ENCODE measurements at places on chromosomes 5 and 9.

DNA sequence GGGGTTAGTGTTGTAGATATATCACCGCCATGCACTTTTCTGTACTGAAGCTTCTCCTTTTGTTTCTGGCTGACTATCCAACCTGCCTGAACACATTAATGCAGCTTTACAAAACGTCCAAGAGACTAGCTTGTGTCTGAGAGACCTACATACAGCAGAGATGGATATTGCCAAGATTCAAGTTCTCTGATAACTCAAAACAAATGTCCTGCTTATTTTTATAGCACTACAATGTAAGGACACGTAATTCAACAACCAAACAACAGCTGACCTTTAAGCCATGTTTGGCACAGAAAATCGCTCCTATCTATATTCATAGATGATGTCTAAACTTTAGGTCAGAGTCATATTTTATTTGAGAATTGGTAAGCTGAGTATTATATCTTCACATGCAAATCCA is 76.2 kb upstream of the NTRK2 start:
- no peak for DNase-seq

GRCh38 chr5:113813466-113813865 is 300.0 kb downstream of the YTHDC2 start:
- no peak for DNase-seq

DNA sequence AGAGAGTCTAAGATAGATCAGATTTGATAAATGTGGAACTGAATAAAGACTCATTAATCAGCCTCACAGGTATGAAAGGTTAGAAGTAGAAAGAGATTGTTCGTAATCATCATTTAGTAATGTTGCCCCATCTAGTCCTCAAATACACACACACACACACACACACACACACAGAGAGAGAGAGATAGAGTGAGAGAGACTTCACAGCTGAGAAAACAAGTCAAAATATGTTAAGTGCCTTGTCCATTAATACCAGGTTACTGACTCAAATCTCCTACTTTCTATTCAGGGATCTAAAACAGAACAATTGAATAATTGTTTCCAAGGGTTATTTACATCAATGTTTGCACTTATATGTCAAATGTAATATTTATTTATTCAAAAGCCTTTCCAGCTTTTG is 284.6 kb downstream of the MRPS30 start:
- DNase-seq: no peak

DNA sequence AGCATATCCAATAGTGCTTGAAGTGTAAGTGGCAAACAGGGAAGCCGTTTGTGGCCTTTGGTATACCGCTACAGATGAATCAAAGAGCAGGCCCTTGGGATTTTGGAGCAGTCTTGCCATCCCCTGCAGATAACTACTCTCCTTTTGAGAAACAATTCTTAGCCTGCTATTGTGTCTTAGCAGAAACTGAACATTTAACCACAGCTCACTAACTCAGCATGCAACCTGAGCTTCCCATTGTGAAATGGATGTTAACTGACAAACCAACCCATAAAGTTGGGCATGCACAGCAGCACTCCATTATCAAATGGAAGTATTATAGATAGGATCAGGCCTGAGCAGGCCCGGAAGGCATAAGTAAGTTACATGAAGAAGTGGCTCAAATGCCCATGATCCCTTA is 315.3 kb upstream of the PTGER4 start:
- DNase-seq: no peak

- DNase-seq: peak; percentile 56
Measured at GRCh38 chr9:79742110-79742721, 170.5 kb downstream of the TLE4 start.

DNA sequence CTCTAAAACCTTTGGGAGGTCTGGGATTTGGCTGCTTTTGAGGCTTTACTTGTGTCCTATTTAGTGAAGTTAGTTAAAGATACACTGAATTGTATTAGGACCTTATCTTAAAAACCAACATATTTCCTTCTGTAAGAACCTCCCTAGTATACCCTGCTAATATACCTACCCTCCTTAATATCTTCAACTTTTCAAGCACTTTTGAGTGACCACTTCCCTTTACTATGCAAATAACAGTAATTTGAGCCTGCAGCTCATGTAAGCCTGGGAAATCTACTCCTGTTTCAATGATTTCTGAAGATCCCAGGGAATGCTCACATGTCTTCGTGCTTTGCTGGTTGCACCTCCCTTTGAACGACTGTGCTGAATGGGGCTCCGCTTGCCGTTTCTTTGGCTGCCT is 358.5 kb downstream of the YTHDC2 start:
- DNase-seq: no peak

GRCh38 chr9:27847380-27847779 is 274.1 kb upstream of the C9orf72 start:
- DNase-seq: no peak

GRCh38 chr5:39498278-39498952 is 73.6 kb upstream of the DAB2 start:
- no peak for DNase-seq

DNA sequence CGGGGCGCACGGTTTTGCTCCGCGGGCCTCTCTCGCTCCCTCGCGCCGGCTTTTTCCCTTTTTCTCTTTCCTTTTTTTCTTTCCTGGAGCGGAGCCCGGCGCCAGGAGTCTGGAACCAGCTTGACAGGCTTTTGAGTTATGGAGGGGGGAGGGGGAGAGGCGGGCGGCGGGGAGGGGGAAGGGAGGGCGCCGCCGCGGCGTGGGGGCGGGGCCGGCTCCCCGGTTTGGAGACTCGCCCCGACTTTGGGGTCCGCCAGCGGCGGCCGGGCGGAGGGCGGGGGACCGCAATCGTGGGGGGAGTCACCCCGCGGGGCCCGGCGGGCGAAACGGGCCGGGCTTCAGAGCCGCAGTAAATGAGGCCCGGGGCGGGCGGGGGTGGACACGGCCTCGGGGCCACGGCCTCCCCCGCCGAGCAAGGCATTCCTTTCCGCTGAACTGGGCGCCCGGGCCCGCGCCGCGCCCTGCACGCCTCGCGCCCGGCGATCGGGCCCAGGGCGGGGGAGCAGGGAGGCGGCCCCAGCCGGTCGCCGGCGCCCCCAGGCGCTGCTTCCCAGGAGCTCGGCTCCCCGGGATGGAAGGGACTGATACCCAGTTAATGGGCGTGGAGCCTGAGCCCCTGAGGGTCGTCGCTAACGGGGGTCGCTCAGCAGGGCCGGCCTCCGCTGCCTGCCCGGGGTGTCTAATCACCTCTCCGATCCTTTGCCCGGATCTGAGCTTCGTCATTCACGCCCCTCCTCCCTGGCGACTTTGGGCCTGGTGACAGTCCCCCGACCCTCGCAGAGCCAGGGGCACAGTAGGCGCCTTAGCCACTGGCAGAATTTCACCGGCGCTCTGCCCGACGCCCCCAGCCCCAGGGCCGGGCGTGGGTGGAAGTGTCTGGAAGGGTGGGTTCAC is 138.1 kb downstream of the C9orf50 start:
- DNase-seq: peak; percentile 91

DNA sequence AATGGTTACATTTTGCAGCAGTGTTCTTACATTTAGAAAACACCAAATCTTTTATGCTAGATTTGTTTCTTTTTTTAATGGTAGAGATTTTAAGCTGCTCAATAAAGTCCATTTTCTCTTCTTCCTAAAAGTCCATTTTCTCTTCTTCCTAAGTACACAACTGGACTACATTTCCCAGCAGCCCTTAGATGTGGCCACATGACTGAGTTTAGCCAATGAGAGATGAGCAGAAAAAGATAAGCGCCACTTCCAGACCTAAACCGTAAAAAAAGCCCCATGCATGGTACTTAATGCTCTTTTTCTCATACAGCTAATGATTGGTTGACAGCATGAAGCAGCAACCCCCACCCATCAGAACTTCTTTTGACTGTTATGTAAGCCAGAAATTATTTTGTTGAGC is 206.7 kb downstream of the FAM114A2 start:
- no peak for DNase-seq

- no peak for DNase-seq
Measured at GRCh38 chr5:109167586-109167985, 242.2 kb downstream of the PJA2 start.

DNA sequence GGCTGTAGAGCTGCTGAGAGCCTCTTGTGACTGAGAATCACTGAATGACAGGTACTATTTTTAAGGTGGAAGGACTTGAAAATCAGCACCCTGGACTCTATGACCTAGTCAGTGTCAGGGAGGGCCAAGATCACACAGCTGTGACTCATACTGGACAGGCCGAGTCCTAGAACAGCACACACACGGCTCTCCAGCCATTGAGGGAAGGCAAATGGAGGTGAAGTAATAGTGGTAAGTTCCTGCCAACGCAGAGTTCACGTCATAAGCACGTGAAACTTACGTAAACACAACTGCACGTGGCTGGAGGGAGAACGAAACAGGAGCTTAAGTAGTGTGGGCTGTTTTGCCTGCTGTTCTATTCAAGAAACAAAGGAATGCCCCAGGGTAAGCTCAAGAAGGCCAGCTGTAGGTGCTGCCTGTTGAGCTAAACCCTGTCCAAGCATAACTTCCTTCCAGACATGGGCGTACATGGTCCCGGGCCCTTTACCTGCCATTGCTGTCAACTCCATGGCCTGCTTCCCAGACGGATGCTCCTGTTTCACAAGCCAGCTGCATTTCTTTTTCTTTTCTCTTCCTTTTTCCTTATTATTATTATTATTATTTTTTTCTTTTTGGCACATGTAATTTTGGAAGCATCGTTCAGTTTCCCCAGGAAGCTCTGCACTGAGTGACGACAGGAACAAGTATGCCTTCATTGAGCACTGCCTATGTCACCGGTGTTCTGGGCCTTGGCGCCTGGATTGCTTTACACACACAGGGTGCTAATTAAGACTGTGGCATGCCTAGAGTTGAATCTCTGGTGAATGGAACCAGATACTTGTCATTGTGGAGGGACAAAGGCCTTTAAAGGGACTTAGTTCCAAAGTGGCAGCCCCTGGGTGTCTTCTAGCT is 10.2 kb upstream of the LCP2 start:
- peak; percentile 69 for DNase-seq

DNA sequence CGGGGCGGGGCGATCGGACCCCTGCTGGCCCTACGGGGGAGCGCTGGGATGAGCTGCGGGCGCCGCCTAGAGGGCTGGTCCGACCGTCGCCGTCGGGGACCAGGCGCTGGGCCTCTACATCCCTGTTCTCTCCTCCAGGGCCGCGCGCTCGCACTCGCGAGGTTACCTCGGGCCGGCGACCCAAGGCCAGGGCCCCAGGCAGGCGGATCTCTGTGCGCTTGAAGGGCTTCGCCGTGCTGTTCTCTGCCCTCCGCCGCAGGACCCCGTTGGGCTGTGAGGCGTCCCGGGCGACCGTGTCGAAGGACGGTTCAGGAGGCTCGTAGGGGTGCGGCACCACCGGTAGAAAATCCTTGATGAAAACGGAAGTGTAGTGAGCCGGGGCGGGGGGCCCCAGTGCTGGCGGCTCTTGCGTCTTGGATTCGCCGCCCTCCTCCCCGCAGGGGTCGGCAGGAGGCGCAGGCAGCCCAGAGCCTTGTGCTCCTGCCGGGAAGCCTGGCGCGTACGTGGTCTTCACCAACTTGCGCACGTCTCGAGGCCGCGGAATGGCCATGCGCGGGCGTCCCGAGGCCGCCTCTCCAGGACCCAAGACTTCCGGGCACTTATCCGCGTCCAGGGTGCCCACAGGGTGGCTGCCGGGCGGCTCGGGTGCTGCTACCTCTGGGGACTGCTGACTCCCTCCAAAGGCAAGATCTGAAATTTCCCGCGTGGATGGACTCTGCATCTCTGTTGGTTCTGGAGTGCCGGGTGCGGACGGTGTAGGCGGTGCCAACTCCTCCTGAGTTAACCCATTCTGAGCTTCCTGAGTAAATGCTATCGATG is 2.0 kb downstream of the PROB1 start:
- DNase-seq: peak; percentile 79

DNA sequence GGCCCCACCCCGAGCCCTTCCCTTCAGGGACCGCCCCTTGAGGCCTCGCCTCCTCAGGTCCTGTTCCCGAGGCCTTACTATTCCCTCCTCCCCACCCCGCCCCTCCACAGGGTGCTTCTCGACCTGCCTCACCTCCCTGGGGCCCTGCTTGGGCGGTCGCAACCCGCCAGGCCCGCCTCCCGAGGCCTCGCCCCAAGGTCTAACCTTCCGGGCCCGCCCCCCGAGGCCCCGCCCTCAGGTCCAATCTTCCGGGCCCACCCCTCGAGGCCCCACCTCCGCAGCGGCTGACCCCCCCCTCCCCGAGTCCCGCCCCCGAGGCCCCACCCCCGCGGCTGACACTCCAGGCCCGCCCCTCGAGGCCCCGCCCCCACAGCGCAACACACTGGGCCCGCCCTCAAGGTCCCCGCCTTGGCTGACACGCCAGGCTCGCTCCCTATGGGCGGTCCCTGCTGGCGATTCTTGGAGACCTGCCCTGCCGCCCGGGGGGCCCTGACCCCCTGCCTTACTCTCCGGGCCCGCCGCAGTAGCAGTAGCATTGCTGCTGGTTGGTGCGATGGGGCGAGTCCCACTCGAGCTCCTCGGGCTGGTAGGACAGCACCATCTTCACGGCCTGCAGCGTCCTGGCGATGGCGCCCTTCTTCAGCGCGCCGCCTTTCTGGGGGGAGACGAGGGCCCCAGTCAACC is 8.2 kb downstream of the PHF19 start:
- DNase-seq: peak; percentile 96

DNA sequence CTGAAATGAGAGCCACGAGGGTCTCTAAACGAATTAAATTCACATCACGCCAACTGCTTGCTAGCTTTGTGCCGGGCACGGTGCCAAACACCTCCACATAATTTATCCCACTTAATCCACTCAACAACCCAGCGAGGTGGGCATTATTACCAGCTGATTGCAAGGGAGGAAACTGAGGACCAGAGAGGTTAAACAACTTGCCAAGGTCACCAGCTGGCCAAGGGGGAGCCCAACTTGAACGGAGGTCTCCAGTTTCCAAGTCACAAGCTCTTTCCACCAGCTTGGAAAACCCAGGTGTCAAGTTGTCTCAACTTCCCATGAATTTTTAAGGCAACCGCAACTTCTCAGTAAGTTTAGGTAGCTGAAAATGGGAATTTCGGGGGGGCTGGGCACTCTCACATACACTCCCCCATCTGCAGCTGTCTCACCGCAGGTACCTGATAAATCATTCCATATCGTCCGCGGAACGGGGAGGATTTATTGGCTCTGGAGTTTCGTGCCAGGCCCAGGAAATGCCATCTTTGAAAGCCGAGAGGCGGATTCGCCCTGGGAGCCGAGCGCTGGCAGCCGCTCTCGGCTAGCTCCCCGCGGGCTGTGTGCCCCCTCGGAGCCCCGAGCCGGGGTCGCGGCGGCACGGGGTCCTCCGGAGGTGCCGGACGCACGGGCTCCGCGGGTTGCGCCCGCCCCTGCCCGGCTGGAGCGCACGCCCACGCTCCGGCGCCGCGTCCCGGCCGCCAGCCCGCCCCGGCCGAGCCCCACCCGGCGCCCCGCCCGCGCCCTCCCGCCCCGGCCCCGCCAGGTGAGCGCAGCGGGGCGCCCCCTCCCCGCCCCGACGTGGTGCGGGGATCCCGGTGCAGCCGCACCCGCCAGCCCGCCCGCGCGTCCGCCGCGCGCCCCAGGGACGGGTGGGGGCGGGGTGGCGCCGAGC is 617 bp downstream of the PTPN3 start:
- no peak for DNase-seq

- peak; percentile 76 for DNase-seq
Measured at GRCh38 chr5:74641735-74642542, 1.4 kb upstream of the ENC1 start.

DNA sequence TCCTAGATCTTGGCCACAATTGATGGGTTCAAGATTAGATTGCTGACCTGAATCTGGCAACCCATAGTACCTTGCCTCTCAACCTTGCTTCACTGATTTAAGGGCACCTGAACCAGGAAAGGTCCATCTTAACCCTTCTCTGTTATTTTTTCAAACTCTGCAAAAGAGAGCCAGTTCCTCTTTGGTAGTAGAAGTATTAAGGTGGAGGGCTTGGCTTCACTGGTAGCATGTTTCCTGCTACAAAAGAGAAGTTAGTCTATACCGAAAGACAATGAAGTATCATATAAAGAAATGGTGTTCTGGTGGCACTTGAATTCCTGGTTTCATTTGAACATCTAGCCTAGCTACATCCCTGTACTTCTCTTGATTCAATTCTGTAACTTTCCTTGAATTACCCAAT is 8.5 kb downstream of the ALG2 start:
- no peak for DNase-seq

All from right hindlimb (tissue), 1 donor.